ENCODE measurements at places on chromosomes 5 and 9.

- peak; percentile 78 for DNase-seq
Measured at GRCh38 chr9:128558431-128559310, 6.3 kb downstream of the SPTAN1 start.

GRCh38 chr9:127035948-127036347 lies 86.5 kb downstream of the ANGPTL2 start:
- DNase-seq: no peak

DNA sequence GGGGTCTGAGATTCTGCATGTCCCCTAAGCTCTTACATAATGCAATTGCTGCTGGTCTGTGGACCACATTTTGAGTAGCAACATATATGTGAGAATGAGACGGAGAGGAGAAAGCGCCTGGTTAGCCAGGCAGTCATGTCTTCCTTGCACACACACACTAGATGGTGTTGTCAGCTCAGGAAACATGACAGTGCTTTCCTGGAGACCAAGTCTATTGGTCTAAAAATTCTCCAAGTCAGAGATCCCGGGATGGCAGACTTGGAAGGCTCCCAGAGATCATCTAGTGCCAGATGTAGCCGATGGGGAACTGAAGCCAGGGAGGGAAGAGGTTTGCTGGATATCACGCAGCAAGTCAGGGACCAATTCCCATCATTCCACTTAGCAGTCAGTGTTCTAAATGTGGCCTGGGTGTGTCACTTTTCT lies 53.4 kb downstream of the GALNT12 start:
- DNase-seq: no peak

DNA sequence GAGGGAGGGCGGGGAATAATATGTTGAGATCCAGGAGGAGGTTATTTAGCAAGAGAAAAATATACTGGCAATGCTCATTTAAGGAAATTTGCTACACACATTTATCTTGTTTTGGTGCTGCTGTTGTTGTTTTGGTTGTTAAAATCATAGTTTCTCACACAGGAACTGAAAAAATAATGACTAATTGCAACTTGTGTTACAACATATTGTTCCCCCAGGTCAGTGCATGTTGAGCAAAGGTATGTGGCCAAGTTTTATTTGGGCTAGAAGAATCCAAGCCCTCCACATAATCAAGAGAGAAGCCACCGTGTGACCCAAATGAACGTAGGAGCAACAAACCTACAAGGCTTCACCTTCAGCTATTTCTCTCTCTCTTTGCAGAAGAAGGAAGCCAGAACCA lies 220.3 kb upstream of the DAPK1 start:
- DNase-seq: no peak

GRCh38 chr5:65047948-65048690 lies 279.4 kb downstream of the CWC27 start:
- no peak for DNase-seq

GRCh38 chr5:111668477-111669414 lies 88.2 kb downstream of the NREP start:
- no peak for DNase-seq

DNA sequence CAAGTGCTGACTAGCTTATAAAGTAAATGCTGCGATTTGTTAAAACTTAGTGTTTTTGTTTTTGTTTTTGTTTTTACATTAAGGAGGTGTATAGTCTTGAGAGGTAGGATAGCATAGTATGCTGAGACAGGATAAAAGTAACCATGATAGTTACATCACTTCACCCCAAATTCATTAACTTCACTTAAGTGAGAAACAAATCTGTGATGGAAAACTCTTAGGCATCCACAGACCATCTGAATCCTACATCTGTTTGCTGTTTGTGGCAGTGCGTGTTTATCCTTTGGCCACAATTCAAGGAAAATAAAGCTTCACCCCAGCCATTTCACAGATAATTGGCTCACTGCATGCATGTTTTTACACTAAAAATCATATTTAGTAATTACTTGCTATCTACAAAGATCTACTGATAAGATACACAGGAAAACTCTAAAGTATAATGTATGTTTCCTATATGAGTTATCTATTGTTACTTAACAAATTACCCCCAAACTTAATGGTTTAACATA lies 82.0 kb downstream of the ZNF622 start:
- no peak for DNase-seq

DNA sequence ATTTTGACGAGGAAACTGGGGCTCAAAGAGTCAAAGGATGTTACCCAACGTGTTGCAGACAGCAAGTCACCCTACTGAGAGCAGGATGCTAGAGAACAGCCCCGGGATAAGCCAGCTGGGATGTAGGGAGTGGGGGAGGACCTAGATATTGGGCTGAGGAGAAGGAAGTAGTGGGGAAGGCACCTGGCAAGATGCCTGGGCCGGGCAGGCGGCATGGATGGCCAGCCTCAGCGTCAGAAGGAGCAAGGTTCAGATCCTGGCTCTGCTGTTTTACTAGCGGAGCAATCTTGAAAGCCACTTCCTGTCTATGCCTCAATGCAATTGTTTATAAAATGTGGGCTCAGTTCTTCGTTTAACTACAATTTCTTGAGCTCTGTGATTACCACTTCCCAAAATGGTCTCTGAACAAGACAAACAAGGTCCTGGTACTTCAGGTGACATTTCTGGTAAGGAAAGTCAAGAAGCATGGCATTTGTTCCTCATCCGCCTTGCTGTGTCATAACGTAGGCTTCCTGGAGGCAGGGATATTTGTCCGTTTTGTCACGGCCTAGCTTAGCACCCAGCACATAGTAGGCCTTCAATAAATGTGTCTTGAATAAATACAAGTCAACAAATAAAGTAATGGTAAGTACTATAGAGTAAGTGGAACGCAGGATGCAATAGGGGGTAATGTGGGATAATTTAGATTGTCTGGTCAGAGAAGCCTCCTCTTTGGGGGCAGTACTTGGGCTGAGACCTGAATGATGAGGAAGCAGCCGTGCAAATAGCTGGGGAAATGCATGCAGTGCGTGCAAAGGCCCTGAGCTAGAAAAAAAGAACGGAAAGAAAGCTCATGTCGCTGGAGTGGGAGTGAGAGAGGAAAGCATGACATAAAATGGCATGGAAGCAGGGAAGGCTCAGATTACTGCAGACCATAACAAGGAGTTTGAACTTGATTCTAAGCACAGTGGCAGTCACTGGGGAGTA lies 70.5 kb downstream of the SMIM23 start:
- DNase-seq: no peak

DNA sequence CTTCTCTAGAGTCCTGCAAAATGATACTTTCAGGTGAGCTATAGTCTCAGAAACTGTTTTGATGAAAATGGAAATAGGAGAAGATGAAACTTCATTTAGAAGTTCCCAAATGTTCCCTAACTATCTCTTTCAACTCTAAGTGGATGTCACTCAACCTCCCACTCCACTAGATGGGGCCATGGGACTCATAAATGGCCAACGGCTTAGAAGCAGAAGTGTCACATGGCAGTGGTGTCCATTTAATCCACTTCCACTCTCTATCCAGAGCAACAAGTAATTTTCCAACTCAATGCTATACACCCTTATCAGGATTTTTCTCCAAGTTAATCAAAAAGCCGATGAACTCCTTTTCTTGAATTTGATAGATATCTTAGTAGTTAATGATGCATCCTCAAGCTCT lies 295.7 kb downstream of the EDIL3 start:
- DNase-seq: no peak

DNA sequence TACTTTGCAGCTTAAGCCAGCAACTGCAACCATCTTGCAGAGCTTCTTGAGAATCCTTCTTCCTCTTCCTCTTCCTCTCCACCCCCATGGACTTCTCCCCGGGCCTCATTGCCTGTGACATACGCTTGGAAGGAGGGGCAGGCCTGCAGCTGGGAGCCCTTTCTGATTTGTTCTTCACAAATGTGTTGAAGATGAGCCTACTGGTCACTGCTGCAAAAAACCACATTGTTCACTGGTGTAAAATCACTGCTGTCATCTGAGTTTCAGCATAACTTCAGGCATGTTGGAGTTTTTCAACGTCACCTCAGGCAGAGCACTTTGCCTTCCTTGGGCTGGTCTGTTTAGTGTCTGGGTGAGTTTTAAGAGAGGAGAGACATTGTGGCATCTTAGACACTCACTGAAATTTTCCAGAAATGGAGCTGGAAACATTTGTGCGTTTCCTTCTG lies 7.9 kb downstream of the TJP2 start:
- DNase-seq: no peak

DNA sequence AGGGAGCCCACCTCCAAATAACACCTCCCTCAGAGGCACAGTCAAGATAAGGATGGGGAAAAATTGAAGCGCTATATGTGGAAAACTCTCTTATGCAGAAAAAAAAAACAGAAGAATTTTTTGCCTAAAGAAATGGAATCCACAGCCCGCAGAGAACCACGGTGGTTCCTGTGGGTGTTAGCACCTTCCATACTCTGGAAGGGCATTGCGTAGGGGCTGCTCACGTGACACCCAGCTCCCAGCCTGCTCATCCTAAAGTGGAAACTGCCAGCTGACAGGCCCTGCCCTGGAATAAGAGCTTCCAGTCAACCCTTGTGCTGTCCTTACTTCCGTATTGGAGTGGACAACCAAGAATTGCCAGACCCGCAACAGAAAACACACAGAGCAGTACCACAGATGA lies 142.5 kb downstream of the FSTL4 start:
- no peak for DNase-seq
